Posterior vena cava (tissue), 2 donors: ENCODE measurements at places on chromosomes 11 and 22. TPM values are rescaled to one million over a fixed set of nuclear protein-coding genes. Genes with fewer than 3 reads are reported as not detected.

The TMEM45B gene
- total RNA-seq = not detected

The HTR3B gene
- total RNA-seq = not detected

DNA sequence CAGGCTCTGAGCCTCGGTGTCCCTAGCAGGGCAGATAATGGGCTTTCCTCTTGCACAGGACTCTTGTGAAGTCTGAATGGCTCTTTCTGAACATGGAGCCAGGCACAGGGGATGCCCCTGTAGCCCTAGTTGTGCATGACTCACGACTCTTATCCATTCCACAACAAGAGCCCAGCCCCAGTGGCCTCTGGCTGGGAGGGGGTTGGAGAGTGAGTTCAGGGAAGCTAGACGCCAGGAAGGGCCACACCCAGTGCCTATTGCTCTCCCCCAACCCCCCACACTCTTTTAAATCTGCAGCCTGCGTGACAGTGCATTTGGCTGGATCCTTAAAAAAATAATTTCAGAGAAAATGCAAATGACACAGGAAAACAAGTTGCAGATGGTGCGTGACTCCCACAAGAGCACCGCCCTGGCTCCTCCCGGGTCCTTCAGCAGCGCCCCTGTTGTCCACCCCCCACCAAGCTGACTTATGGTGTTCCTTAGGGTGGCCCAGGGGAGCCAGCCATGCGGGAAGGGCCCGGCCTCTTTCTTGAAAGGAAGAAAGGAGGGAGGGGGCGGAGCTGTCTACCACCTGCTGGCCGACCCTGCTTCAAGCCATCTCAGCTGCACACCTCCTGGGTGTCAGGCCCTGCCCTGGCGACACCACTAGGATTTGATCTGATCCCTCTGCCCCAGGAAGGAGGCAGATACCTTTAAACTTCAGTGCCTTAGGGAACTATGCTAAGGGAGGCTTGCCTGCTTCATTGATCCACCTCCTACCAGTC, 74.7 kb downstream of the MN1 start:
- peak; percentile 92 for DNase-seq

DNA sequence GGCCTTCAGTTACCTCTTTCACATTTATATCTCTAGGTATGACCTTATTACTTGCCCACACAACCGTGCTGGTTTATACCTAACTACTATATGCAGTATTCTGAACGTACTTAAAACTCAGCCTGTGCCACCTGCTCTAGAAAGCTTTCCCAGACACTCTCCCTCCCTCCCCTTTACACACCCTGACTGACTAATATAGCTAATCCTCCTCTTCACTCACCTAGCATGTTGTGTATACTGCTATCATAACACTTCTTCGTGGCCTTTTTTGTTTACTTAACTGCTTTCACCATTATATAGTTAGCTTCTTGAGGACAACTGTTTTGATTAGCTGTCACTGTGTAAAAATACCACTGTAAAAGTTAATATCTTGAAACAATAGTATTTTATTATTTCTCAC, 23.5 kb downstream of the RNF214 start:
- DNase-seq = no peak

DNA sequence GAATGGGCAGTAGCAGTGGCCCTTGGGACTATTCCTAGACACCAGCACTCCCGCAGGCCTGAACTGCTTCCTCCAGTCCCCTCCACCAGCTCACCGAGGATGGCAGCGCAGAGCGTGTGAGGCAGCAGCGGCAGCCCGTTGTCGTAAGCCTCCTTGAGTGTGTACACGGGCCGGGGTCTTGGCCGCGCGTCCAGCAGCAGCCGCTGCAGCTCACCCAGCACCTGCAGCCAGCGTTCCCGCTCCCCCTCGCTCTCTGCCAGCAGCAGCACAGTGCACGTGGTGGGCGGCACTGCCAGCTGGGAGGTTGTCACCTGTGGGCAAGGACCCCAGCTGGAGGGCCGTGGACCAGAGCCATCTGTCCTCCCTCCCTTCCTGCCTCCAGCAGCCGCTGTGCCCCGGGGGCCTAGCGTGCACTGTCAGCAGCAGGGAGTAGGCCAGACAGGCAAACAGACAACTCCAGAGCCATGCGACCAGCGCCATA, 13.0 kb downstream of the CDC42BPG start:
- DNase-seq = no peak

The OR4S1 gene
- total RNA-seq = not detected

GRCh38 chr22:27274770-27275449, 526.6 kb downstream of the MN1 start:
- no peak for DNase-seq

The P2RY2 gene
- total RNA-seq = 3.1 TPM

- no peak for DNase-seq
Observed at GRCh38 chr22:36850056-36850455, 10.8 kb upstream of the NCF4 start.

The RFPL1 gene
- not detected for total RNA-seq

GRCh38 chr22:46484861-46485595, 52.4 kb downstream of the CELSR1 start:
- DNase-seq = no peak

- DNase-seq = no peak
Observed at GRCh38 chr11:85831050-85831449, 20.1 kb upstream of the SYTL2 start.

DNA sequence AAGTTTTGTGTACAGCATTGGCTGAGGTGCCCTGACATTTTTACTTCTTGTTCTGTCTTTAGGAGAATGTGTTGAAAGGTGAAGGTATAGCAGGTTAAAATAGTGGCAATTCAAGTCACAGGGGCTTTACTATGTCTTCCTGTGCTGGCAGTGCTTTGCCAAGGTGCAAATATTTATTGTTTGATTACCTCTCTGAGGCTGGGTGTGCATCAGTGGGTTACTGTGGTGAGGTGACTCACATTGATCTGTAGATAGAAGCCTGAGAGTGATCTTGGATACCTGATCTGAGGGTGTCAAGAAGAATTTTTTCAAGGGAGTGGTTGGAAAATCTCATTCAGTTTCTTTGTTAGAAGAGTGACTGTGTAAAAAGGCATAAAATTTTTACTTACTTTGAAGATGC, 90.0 kb downstream of the ARHGAP42 start:
- no peak for DNase-seq

The PRR33 gene
- not detected for total RNA-seq

DNA sequence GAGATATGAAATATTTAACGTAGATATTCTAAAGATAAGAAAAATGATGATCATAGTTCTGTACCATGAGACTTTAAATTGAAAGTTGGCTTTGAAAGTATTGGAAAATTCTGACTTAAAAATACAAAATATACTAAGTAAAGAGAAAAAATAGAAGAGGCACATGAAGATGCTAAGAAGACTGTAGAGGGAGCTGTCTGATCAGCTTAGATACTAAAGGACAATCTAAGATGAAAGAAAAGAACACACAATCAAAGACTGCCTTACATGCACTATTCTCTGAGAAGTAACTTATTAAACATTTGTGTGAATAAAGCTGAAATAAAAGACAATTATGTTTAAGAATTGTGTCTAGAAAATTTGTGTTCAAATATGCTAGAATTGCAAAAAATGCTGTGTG, 55.1 kb downstream of the RBMXL2 start:
- DNase-seq = no peak

- DNase-seq = peak; percentile 22
Observed at GRCh38 chr11:44351898-44352498, 42.1 kb upstream of the ALX4 start.

DNA sequence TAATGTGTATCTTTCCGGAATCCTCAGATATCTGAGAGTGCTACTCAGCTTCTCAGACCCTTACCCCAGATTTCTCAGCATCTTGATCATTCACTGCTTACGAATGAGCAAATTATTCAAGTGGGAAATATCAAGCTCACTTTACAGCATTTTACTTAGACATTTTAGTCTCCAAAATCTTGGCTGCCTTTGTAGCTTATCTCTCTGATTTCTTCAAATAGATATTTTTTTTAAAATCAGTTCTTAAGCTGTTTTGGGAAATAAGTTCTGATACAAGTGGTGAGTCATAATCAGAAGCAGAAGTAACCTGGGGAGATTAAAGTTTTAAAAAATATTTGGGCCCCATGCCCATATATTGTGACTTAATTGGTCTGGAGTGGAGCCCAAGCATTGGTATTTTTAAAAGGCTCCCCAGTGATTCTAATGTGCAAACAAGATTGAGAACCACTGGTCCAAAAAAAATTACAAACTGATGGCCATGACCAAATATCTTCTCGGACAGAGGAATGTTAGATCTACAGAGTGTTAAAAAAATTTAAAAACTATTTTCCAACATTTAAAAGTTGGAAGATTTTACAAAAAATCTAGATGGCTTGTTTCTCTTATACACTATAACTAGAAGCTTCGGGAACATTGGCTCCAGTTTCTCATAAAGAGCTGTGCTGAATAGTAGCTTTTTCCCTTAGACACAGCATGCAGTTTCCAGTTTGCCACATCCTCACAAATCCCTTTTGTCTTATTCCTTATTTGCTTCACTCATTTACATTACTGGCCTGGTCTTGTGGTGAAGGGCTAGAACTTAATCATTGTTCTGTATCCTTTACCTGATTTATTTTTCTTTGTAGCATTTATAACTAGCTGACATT, 87.8 kb upstream of the BMAL1 start:
- no peak for DNase-seq

DNA sequence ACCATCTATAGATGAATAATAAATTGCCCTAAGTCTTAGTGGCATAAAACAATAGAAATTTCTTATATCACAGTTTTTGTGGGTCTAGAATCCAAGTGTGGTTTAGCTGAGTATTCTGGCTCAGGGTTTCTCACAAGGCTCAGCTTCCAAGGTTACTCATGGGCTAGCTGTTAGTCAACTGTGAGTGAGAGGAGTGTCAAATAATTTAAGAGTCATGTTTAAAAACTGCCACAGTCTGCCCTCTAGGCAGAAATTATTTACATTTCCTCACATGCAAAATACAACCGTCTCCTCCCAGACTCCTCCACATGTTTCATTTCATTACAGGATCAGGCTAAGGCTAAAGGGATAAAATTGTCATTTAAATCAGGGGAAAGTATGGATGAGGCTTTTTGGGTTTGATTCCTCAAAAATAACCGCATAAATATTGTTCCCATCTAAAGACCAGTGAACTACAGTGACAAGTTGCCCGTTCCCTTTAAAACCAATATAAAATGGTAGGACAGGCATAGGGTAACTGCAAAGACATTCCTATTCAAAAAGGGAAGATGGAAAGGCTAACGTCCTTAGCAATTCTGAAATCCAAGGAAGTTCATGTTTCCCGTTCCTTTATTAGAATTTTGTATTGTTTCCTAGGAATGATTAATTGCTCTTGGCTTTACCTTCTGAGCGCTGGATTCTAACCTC, 324.3 kb downstream of the DYNC2H1 start:
- DNase-seq = no peak

DNA sequence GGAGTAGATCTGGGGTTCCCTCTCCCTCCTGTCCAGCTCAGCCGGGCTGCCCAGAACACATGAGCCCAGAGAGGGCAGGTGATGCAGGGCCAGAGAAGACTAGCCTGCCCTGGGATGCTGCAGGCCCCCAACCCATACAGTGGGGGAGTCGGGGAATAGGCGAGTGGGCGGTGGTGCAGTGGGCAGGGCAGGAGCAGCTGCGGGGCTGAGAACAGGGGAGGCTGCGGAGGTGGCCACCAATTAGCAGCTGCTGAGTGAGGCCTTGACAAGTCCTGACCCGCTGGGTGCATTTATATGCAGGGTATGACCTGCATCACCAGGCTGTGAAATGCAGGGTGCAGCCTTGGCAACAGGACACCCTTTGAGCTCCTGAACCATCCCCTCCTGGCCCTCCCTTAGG, 43.1 kb downstream of the NFAM1 start:
- no peak for DNase-seq

The GPR137 gene
- total RNA-seq = 23.2 TPM

The KRTAP5-9 gene
- total RNA-seq = 0.19 TPM

The FOLH1 gene
- 0.71 TPM for total RNA-seq

DNA sequence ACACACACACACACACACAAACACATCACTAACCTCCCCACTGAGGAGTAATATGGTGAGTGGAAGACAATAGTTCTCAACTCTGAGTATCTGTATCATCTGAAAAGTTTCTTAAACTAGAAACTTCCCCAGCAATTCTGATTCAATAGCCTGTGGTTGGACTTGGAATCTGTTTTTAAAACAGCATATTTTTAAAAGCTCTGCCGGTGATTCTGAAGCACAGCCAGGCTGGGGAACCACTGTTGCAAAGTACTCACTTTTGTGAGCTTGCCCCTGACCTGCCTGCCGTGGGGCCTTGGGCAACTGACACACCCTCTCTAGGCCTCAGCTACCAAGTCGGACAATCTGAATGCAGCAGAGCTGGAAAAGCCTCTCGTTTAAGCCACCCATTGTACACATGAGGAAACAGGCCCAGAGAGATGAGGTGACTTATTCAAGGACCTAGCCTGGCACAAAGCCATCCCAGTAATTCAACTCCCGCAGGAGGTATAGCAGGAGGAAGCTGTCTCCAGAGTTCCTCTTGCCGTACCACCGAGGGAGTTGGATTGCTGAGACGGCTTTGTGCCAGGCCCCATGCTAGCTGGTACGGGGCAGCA, 8.9 kb downstream of the SLC15A3 start:
- no peak for DNase-seq

GRCh38 chr22:41845380-41846267, 12.7 kb downstream of the SREBF2 start:
- no peak for DNase-seq

DNA sequence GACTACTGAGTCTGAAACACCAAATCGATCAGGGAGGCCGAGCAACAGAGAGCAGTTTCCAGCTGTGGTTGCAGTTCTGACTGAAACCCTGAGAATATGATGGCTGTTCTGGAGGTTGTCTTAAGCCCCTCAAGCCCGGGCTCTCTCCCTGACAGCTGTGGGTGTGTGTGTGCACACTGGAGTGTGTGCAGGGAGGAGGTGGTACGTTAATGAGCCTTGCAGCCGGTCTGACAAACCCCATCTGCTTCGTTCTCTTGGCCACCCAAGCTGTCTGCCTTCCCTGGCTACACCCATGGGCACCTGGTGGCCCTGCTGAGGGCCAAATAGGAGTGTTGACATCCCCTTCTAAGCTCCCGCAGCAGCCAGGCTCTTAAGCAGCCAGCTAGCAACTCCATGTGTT, 189.8 kb downstream of the KIRREL3 start:
- DNase-seq = no peak

GRCh38 chr11:34344768-34345539, 12.9 kb downstream of the ABTB2 start:
- DNase-seq = no peak

DNA sequence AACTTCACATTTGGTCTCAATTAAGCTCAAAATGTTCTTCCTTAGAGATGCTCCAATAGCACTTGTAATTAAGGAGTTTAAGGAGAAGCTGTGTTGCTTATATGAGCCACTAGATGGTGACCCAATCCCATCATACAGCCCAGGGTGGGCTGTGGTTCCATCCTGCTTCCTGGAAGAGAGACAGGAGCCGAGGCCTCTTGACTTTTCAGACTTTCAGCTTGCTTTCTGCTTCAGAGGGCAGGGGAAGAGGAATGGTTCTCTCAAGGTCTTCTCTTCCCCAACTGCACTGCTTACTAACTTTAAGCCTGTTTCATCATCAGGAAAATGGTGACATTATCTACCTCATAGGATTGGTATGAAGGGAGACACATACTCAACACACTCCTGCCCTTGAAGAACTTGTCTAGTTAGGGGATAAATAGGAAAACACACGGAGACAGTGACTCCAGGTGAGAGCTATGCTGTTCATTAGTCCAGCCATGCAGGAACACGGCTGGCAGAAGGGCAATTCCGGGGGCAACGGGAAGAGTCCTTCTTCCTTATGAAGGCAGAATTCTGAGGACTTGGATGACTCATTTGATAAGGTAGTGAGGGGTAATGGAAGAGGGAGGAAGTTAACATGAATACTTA, 20.1 kb downstream of the TMEM218 start:
- DNase-seq = peak; percentile 55

- peak; percentile 87 for DNase-seq
Observed at GRCh38 chr11:5596607-5597201, at the start of gene TRIM6. TSS of gene TRIM6 (plus strand) at chr11:5596637. CDS start at chr11:5596898, 261 bp downstream.

- no peak for DNase-seq
Observed at GRCh38 chr11:71269603-71270511, 17.5 kb upstream of the SHANK2 start.

The CDKN1C gene
- 23.6 TPM for total RNA-seq
